ENCODE measurements at places on chromosomes 13 and 19.

- DNase-seq, result no peak
Measured at GRCh38 chr19:38953677-38954076, 21.9 kb downstream of the FBXO17 start.

DNA sequence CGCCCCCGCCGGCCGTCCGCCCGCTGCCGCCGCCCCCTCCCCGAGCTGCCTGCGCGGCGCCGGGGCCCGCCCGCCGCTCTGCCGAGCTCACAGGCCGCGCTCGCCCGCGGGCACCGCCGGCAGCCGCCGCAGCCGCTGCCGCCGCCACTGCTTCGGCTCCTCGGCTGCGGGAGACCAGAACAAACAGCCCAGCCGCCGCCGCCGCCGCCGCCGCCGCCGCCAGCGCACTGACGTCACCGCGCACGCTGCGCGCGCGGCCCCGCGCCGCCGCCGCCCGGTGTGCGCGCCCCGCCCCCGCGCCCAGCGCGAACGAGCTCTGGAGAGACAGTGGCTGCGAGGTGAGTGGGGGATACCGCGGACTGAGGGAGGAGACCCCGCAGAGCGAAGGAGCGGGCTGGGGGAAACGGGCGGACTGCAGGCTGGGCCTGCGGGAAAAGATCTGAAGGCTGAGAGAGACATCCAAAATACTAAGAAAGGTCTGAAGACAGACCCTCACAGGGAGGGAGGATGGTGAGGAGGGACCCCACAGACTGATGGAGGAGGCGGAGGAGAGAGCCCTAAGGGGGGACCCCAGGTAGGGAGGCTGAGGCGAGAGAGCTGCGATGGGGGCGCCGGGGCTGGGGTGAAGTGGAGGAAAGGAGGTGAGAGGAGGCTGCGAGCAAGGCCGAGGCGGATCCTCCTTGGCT, at the start of gene BRD4:
Gene BRD4, minus strand, starts transcription at position 229 of the 686 bp plus-strand sequence. CDS start 59,440 bp downstream, outside the sequence.
- peak; percentile 50 for DNase-seq

GRCh38 chr19:8110931-8111330, 38.5 kb downstream of the FBN3 start:
- DNase-seq, result no peak

DNA sequence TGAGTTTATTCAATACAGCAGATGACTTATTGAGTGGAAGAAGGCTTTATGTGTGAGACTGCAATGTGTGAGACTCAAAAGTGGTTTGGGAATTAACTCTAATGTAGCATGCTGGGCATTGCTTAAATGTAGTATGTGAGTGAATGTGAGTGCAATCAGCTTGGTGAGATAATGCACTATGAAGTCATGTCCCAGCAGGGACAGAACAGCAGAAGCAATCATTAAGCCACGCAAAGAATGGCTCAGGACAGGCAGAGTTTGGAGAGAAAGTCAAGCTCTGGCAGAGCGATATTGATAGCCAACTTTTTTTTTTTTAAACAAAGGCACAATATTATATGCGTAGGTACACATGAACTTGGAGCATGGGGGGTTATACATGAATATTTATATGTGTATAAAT, 597.7 kb downstream of the GPC6 start:
- no peak for DNase-seq

- DNase-seq, result no peak
Measured at GRCh38 chr13:60155978-60156377, 7.8 kb downstream of the DIAPH3 start.

DNA sequence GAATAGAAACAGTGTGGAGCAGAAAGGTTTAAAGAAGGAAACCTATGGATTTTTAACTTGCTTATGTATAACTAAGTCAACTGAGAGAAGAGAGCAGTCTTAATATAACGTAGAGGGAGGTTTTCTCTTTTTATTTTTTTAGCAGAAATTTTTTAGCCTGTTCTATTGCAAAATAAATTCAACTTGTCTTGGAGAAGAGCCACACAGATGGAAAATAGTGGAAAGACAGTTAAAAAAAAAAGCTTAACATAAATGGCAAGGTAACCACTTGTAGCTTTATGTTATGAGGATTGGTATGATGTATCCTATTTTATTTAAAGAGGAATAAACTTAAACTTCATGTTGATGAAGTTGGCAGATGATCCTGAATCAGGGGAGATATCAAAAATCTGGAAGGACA, 312.4 kb downstream of the SHISA2 start:
- no peak for DNase-seq

- no peak for DNase-seq
Measured at GRCh38 chr19:48419158-48419920, 25.9 kb downstream of the GRIN2D start.

- no peak for DNase-seq
Measured at GRCh38 chr13:31904941-31905824, 126.4 kb upstream of the FRY start.

DNA sequence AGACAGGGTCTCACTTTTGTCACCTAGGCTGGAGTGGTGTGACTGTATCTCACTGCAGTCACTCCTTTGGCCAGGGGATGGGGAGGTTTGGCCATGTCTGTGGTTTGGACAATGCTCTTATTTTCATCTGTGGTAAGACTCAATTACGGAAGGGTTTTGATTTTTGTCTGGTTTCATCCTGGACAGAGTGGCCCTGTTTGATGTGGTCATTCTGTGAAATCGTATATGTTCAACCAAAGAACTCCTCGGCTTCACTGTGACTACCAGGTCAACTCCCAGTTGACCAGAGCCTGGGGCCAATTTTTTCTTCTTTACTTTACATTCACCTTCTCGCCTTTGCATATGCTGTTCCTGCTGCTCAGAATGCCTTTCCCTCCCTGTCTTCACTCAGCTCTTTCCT, 6.8 kb upstream of the CCDC124 start:
- no peak for DNase-seq

DNA sequence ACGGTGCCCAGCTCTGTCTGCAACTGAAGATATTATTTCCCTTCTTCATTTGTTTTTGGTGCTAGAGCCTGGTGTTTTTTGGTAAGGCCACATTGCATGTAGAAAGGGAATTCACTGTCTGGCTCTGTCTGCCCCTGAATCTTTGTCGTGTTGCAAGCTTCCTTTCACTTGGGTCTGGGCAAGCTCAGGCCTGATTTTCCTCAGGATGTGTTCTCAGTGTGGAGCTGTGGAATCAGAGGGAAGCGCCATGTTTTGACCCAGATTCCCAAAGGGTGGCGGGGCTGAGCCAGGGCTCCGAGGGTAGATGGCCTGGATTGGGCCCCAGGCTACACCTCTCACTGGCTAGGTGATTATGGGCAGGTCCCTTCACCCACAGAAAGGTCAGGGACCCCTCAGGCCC, 8.6 kb downstream of the PRKCSH start:
- DNase-seq, result peak; percentile 51

- no peak for DNase-seq
Measured at GRCh38 chr19:52248241-52248640, 21.1 kb upstream of the ZNF766 start.

DNA sequence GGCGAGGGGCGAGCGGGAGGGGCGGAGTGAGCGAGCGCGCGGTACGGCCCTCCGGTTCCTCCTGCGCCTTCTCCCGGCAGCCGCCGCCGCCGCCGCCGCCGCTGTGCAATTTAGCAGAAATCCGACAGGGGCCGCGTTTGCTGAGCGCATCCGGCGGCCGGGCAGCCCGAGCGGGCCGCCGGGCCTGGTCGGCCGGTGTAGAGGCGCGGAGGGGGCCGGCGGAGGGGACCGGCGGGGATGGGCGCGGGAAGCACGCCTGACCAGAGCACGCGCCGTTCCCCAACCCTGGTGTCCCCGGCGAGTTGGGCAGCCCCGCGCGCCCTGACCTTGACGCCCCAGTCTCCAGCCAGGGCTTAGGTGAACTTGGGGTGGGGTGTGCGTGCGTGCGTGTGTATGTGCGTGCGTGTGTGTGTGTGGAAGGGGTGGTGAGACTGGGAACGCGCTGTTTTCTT, 144.5 kb upstream of the ZNF536 start:
- peak; percentile 66 for DNase-seq

- DNase-seq, result peak; percentile 91
Measured at GRCh38 chr19:13841086-13841961, 35.6 kb upstream of the NANOS3 start.

DNA sequence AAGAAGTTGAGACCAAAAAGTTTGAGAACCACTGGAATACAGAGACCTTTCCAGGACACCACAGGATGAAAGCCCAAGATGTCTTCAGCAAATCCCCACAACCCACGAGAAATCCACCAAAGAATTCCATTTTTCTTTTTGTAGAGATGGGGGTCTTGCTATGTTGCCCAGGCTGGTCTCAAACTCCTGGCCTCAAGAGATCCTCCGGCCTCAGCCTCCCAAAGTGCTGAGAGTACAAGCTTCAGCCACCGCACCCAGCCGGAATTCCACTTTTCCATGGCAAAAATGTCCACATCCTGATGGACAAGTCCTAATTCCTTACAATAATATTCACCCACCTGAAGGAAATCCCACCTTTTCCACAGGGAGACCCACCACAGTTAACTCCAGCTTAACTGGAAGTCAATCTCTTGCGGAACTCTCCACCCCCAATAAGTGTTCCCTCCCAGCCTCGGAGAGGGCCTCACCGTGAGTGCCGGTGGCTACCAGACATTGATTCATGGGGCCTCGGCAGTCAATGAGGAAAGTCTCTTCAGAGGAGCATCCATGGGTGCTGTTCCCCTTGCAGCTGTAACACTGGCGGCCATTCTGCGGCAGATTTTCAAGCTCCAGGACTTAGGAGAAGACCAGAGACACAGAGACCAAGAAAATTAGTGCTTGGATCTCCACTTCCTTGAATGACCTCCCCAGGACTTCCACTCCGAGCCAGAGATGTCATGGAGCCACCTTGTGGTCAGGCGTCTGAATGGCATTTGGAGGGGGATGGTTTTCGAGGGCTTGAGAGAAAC, 12.3 kb upstream of the CADM4 start:
- DNase-seq, result peak; percentile 71

DNA sequence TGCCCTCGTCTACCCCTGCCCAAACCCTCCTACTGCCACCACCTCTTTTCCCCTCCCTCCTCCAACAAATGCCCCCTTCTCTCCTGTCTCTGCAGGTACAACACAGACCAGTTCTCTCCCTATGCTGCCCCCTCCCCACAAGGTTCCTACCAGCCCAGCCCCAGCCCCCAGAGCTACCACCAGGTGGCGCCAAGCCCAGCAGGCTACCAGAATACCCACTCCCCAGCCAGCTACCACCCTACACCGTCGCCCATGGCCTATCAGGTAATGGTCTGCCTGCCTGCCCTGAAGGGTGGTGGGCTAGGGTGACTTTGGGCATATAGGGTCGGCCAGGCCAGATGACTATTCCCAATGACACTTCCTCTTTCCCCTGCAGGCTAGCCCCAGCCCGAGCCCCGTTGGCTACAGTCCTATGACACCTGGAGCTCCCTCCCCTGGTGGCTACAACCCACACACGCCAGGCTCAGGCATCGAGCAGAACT, 6.5 kb upstream of the TIMM50 start:
- DNase-seq, result no peak

DNA sequence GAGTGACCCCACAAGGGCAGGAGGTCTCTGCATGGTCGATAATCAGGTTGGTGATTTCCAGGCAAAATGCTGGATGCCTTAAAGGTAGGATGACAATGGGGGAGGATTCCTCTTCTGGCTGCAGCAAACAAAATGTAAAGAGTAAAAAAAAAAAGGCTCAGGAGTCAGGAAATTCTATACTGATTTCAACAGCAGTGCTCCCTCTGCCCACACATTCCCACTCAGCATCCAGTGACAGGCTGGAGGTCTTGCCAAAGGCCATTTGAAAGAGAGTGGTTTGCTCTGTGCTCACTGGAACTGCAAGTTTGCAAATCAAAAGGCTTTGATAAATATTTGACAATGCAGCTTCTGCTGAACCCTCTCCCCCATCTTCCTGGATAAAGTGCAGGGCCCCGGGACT, 135.4 kb downstream of the TNFRSF19 start:
- no peak for DNase-seq

GRCh38 chr19:14004619-14005348, 1.3 kb downstream of the RFX1 start:
- DNase-seq, result peak; percentile 83

DNA sequence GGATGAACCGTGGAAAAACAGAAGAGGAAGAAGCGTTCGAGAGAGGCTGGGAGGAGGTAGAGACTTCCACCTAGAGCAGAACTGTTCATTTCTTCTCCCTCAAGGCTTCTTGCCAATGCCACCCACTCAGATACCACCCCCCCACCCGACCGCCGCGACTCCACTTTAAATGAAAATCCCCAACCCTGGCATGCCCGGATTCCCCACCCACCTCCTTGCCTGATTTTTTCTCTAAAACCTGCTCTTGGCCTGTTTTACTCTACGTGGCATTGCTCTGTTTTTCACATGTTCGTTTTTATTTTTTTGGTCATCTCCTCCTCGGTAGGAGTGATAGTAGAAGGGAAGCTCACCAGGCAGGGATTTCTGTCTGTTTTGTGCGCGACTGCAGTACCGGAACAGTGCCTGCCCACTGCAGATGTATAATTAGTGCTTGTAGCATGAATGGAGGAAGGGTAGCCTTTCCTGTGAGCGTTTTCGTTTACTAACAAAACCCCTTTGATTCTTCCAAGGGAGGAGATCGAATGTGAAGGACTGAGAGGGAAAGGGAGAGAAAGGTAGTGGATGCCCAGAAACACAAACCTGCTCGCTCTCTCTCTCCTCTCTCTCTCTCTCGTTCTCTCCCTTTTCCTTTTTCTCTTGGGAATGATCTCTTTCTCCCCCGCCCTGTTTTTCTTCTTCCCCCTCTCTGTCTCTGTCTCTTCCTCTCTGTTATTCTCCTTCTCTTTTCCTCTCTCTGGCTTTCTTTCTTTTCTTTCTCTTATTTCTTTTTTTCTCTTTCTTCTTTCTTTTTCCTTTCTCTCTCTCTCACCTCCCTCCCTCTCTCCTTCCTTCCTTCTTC, 2.2 kb downstream of the CD70 start:
- no peak for DNase-seq

DNA sequence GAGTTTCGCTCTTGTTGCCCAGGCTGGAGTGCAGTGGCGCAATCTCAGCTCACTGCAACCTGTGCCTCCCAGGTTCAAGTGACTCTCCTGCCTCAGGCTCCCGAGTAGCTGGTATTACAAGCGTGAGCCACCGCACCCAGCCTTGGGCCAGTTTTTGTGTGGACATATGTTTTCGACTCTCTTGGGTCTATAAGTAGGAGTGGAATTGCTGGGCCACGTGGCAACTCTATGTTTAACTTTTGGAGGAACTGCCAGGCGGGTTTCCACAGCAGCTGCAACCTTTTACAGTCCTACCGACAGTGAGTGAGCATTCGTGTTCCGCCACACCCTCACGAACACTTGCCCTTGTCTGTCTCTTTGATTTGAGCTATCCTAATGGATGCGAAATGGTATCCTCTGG, 44.9 kb downstream of the BICRA start:
- DNase-seq, result no peak

- DNase-seq, result no peak
Measured at GRCh38 chr13:104281910-104282309, 1215.7 kb upstream of the SLC10A2 start.

GRCh38 chr13:25371158-25371874, 458 bp upstream of the ATP8A2 start:
- no peak for DNase-seq

- no peak for DNase-seq
Measured at GRCh38 chr13:29810145-29810742, 40.2 kb downstream of the UBL3 start.

GRCh38 chr19:47863514-47863936, 4.5 kb downstream of the TPRX2 start:
- DNase-seq, result peak; percentile 59

- no peak for DNase-seq
Measured at GRCh38 chr13:106083620-106084350, 451.7 kb downstream of the EFNB2 start.

GRCh38 chr19:35038623-35039512, 2.7 kb upstream of the HPN start:
- no peak for DNase-seq

- DNase-seq, result no peak
Measured at GRCh38 chr13:95516492-95516891, 36.0 kb upstream of the CLDN10 start.

GRCh38 chr13:112959701-112960542, 9.1 kb upstream of the MCF2L start:
- no peak for DNase-seq

Data from breast epithelium (tissue), 4 donors.